Activated CD8-positive, alpha-beta memory T cell treated with anti-CD3 and anti-CD28 coated beads for 4 hours (primary cell): ENCODE measurements at places on chromosomes 4 and X.

DNA sequence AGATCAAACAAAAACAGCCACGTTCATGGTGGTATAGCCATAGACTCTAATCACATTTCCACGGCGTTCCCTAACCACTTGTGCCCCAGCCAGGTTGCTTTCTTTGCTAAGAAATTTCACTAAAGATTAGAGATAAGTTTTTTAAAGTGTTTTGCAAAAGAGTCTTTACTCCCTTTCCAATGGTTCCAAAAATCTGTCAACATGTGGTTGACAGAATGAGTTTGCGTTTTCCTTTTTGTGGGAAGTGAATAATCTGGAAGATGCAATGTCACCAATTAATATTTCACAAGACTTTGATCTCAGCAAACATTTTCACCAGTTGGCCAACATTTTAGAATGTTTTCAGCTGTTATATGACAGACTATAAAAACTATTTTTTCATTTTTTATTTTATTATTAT is 35.3 kb downstream of the CXCL1 start:
- no peak for DNase-seq

DNA sequence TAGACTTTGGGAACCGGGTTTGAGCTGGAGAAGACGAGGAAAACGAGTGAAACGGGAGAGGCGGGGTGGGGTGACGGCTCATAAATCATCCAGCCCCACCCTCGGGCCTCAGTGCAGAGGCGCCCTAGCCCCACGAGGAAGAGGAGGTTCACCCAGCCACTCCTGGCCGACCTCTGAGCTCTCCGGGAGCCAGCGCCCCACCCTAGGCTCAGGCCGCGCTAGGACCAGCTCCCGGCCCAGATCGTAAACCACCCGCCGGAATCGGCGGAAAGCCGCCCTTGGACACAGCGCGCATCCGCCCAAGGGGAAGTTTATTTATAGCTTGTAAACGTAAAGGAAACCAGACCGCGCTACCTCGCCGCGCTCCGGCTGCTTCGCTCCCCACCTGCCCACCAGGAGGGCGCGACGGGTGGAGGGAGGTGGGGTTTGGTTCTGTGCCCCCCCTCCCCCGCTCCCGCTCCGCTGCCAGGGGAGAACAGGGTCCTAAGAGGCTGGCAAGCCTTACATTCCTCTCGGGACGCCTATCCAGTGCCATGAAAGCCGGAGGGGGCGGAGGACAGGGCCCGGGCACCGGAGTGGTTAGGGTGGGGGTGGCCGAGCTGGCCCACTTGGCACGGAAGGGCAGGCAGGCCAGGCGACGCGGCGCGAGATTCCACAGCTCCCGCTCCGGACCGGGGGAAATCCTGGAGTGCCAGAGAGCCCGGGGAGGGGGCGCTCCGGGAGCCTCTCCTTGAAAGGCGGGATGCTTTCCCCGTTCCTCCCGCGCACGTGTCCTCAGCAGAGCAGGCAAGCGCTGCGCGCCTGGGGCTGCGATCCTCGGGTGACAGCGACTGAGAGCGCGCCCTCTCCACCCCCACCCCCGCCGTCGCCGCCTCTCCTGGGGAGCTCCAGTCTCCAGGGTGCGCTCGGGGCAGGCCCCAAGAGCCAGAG is 84.2 kb downstream of the BCOR start:
- no peak for DNase-seq

DNA sequence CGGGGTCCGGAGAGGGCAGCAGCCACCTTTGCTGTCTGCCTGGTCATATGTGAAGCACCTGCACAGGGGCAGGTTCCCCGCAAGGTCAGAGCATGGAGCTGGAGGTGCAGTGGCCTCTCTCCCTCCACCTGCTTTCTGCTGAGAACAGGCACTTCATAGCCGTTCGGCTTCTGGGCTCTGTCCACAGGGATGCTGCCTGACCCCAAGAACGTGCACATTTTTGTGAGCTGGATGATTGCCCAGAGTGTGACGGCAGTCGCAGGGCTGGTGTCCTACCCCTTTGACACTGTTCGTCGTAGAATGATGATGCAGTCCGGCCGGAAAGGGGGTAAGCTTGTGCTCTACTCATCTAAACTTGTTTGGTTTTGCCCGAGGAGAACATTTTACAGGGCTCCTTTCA is 2.5 kb downstream of the SLC25A4 start:
- DNase-seq, result no peak

- no peak for DNase-seq
Measured at GRCh38 chr4:15648600-15648999, 6.6 kb downstream of the FBXL5 start.

DNA sequence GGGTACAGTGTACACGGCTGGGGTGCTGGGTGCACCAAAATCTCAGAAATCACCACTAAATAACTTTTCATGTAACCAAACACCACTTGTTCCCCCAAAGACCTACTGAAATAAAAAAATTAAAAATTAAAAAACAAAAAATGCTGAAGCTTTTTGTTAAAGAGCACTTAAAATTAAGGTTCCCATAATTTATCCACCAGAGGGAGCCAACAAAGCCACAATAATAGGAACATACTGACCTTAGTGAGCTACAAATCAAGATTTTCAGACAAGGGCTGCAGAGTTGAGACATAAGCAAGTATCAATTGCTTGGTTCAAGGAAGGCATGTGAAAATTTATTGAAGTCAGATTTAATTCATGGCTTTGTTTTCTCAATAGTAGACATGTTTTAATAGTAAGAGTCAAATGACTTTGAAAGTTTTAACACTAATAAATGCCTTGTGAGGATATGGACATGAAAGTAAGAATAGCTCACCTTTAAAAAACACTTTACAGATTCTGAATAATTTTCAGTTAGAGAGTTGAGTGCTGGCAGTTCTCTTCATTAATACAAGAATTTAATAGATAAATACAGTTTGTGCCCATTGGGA is 43.0 kb upstream of the SCOC start:
- DNase-seq, result no peak

- no peak for DNase-seq
Measured at GRCh38 chrX:21944136-21944615, 3.7 kb downstream of the SMS start.

DNA sequence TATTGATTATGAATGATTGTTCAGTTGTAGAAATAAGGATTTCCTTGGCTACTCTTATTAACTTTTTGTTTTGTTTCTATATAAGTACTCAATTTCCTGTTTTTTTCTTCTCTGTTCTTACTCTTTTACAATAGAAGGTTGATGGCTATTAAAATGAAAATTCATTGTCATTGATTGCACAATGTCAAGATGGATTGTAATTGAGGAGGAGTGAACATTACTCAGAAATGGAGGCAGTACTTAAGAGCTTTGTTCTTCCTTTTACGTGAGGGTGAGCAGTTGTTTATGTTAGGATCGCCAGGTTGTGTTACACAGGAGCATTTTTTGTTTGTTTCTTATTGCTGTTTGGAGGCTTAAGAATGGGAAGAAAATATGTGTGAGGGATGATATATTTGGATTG is 2062.4 kb downstream of the ARAP2 start:
- no peak for DNase-seq

- DNase-seq, result no peak
Measured at GRCh38 chr4:2923141-2923551, 40.1 kb downstream of the NOP14 start.

DNA sequence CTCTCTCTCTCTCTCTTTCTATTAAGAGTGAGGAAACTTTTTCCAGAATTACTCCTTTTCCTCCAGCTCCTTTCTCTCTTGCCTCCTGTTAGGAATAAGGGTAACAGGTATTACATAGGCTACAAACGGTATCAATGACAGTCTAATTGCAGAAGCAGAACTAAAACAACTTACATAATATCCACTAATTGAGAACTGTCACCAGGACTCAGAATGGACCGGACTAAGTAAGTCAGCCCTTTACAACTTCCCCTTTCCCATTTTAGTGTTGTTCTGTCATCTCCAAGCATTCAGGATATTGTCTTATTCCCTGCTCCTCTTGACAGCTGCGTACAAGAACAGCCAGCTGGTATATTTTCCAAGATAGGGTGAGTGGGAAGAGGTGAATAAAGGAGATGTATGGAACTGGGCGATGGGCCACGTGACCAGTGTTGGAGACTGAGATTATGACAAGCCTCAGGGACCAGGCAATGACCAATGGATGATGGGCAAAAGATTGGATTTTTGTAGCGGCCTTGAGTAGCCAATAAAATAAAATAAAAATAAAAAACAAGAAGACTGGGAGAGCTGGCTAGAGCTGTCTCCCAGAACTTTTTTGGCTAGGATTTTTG is 2.3 kb upstream of the FNIP2 start:
- DNase-seq, result no peak
